SK-MEL-5 (cell line): ENCODE measurements at places on chromosomes 13 and 19. TPM values are rescaled to one million over a fixed set of nuclear protein-coding genes. Genes with fewer than 3 reads are reported as not detected.

Gene CAMSAP3
- total RNA-seq: 0.24 and 0.48 TPM in 2 replicates

DNA sequence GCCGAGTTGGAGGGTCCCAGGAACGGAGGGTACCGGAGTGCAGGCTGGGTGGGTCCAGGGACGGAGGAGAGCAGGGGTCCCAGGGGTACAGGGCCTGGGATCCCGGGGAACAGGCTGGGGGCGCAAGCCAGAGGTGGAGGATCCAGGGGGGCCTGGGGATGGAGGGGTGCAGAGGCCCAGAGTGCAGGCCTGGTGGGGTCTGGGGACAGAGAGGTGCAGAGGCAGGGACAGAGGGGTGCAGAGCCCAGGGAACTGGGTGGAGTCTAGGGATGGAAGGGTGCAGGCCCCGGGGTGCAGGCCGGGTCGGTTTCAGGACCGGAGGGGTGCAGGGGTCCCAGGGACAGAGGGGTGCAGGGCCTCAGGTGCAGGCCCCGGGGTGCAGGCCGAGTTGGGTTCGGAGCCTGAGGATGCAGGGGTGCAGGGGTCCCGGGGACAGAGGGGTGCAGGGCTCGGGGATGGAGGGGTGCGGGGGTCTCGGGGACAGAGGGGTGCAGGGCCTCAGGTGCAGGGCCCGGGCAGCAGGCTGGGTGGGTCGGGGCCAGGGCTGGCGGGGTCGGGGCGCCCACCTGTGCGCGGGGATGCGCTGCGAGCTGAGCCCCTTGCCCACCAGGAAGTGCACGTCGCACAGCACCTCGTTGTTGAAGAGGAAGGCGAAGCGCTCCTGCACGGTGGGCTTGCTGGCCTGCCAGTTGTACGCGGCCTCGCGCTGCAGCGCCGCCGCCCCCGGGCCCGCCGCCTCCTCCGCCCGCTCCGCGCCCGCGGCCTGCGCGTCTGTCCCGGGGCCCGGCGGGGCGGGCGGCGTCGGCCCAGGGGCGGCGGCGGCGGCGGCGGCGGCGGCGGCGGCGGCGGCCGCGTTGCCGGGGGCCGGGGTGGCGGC, 545 bp downstream of the BTBD2 start:
- DNase-seq: no peak

DNA sequence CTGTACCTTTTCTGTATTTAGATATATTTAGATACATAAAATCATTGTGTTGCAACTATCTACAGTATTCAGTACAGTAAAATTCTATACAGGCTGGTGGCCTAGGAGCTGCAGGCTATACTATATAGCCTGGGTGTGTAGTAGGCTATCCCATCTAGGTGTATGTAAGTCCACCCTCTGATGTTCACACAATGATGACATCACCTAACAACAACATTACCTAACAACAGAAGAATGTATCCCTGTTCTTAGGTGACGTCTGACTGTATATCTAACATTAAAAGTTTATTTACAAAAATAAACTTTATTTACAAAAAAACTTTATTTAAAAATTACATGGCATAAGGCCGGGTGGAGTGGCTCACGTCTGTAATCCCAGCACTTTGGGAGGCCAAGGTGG, 28.3 kb upstream of the ZFP30 start:
- no peak for DNase-seq

DNA sequence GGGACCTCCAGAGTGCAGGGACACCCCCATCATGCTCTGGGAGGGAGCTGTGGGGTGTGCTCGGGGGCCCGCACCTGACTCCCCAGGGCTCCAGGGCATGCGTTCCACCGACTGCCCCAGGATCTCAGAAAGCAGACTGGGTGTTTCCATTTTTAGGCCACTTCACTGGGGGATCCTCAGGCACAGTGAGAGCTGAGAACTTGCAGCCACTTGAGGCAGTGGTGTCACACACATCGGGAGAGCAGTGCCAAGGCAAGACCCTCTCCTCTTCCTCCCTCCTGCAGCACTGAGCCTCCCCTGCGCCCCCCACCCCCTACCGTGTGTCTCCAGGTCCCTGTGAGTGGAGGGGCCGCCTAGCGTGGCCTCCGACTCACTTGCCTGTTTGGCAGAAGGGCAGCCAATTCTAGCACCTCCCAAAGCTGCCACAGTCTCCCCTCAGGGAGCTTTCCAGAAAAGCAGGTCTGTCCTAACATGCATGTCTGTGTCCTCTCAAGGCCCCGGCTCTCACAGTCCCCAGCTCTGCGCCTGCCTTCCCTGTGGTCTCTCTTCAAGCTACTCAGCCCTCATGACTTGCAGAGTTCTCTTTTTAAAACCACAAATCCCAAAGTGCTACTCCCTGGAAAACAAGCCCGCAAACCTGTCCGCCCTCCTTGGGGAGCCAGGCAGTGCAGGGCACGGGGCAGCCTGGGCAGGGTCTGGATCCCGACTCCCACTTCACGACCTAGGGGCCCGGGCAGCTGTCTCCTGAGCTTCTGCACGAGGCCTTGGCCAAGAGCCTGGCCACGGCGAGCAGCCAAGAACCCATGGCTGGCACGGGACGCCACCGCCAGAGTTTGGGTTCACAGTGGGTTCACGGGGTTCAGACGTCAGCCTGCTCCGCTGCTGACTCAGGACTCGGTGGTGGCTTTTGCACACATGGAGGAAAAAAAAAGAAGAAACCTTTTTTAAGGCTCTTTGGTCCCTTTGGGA, 94.1 kb downstream of the STK24 start:
- peak; percentile 38 for DNase-seq

DNA sequence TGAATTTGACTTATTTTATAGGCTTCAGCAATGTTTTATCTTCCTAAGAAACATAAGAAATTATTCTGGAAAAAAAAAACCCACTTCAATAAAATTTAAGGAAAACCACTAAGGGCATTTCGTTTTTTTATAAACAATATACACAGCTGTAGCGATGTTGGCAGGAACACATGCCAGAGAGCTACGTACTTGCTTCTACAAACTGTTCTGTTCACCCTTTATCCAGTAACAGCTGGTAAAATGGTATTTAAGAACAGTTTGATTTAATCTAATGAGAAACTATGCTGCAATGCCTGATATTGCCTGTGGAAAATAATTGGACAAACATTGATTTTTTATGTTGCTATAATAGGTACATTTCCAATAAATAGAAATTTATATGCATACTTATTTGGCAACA, 137.2 kb upstream of the DACH1 start:
- no peak for DNase-seq

Gene KIR3DL1
- not detected in 2 replicates for total RNA-seq

DNA sequence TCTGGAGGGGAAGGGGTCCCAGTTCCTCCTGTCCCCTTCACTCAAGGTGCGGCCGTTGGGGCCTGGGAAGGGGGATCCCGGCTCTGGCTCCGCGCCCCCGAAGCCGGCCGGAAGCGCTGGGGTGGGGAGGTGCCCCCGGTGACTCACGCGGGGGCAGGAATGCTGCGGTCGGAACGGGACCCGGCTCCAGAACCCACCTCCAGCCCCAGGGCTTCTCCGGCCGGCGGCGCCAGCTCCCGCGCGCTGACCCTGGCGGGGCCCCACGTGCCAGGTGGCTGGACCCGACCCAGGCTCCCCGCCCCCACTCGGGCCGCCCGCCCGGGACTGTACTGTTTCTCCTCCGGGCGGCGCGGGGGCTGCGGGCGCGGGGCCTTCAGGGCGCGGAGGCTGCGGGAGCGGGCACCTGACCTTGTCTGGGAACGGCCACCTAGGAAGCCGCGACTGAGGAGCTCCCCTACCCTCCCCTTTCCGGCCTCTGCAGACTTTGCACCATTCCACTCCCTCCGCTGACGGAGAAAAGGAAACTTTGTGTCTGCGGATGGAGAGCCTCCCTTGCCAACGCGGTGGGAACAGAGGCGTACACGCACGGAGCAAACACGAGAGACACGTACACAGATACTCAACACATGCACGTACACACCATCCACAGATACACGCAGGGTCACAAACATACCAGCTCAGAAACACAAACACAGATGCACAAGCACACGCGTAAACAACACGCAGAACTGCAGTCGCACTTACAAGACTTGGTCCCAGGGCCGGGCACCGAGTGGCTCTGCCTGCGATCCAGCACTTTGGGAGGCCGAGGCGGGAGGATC, 7.2 kb downstream of the AXL start:
- DNase-seq: no peak

GRCh38 chr13:44266305-44266704, 107.3 kb upstream of the SERP2 start:
- DNase-seq: no peak

DNA sequence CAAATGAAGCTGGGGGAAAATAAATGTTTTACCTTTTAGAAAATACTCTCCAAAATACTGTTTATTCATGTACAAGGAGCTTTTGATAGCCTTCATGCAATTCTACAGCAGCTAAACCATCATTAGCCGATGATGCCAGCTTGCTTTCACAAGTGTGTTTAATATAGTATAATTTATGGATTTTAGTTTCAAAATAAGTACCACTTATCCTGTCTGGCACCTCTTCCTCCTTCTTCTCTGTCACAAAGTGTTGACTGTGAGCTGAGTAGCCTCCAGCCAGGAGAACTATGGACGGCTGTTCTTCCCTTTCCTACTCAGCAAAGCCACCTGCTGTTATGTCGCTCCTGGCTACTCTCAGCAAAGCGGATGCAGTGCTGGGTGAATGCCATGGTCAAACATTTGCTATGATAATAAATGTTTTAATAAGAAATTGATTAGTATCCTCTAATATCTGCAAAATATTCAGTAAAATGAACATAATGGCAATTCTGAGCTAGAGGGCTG, 238.2 kb downstream of the LIG4 start:
- DNase-seq: no peak

GRCh38 chr13:35597451-35597850, 121.0 kb upstream of the MAB21L1 start:
- DNase-seq: no peak

Gene PSG2
- not detected in 2 replicates for total RNA-seq

DNA sequence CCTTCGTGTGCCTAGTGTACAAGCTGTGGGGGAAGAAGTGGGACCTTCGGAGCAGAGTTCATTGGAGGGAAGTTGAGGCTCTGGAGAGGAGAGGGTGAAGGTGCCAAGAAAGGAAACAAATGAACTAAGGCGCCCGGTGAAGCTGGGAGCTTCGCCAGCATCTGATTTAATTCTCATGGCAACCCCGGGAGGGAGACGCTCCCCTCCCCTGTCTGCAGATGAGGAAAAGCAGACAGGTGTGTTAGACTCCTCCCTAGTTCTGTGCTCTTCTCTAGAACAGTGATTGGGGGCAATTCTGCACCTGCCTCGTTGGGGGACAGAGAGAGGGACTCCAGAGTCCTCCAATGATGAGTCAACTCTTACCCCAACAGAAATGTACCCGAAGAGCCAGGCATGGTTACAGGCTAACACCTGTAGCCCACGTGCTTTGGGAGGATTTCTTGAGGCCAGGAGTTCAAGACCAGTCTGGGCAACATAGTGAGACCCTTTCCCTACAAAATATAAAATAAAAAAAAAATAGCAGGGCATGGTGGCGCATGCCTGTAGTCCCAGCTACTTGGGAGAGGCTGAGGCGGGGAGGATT, 4.2 kb downstream of the SSC5D start:
- no peak for DNase-seq

DNA sequence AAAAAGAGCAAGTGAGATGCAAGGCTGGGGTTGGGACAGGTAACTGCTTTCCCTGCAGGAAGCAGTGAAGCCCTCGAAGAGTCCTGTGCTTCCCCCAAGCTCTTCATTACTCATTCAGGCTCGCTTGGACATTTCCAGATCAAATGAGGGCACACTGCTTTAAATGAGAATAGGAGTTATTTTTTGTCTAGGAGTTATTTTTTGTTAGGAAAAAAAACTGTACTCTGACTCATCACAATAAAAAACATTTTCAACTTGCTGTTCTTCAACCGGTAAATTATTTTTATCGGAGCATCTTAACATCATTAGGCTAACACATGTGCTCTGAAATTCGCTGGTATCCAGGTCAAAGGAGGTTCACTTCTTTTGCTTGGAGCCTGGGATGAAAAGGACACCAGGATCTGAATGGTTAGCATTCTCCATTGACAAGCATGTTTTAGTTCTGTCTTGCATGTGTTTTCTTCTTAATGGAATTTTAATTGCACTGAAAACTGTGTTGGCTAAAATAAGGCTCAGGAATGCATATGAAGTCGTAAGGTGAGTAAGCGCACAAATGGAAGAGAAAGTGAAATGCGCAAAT, 80.7 kb upstream of the STK24 start:
- no peak for DNase-seq

Gene ZNF813
- 3.4 and 3.9 TPM in 2 replicates for total RNA-seq

- DNase-seq: no peak
These were observed 288.9 kb downstream of the KCNRG start for GRCh38 chr13:50303963-50304721.

DNA sequence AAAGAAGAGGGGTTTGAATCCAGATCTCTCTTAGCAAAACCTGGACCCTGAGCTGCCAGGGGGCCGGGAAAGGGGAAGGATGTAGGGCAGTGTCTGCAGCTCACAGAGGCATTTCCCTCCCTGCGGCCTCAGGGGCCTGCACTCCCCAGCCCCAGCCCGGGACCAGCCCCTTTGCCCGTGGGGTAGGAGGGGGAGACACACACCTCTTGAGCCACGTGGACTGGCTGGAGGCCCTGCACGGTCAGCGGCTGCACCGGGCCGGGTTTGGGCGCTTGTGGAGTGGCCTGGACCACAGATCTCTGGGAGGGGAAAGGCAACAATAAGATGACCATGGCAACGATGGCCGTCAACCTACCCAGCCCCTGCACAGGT, 26.9 kb downstream of the RFX1 start:
- no peak for DNase-seq

GRCh38 chr19:41957161-41957837, 1.8 kb downstream of the RABAC1 start:
- DNase-seq: no peak

Gene FFAR2
- 0.13 TPM in 1 of 2 replicates, not detected in the other for total RNA-seq

Gene GRWD1
- total RNA-seq: 43.7 and 44.4 TPM in 2 replicates

- DNase-seq: no peak
These were observed 550.6 kb upstream of the ARGLU1 start for GRCh38 chr13:107118506-107118905.

GRCh38 chr13:82147526-82147925, 1734.7 kb downstream of the SLITRK1 start:
- DNase-seq: no peak

- DNase-seq: no peak
These were observed 429.9 kb downstream of the SLITRK1 start for GRCh38 chr13:83452292-83452950.
